Activated CD8-positive, alpha-beta memory T cell treated with anti-CD3 and anti-CD28 coated beads, Interleukin-2, amount 50 U/mL, for 48 hours (primary cell): ENCODE measurements at places on chromosomes 16 and 17.

GRCh38 chr16:3520841-3521240 is 20.0 kb downstream of the CLUAP1 start:
- DNase-seq, result no peak

DNA sequence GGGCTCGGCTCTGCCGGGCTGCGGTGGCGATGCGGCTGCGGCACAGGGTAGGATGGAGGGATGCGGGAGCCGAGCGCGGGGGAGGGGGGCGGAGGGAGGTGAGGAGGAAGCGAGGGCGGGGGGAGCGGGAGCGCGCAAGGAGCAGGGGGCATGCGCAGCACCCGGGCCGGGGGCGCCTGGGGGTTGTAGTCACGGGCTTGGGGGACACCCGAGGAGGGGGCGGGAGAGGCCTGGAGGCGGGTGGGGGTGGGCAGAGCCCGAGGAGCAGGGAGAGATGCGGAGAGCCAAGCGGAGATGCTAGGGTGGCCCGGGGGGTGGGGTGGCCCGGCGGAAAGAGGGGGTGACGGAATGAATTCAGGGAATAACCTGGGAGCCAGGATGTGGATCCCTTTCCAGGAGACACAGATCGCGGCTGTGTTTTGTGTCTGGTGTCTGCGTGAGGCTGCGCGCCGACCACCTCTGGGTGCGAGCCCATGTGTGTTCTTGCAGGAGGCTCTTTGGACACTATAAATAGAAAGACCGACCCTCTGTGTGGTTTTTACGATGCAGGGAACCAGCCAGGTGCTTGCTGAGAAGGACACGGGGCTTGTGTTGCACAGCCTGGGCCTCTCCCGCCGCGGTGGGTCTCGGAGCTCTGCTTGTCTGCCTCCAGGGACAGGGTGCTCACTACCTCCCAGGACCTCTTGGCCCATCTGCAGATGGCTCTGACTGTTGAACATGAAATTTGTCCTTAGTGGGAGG is at the start of gene STX1B:
Gene STX1B (minus strand): TSS at position 54 of the 741 bp plus-strand sequence. CDS start 242 bp downstream, outside the sequence.
- peak; percentile 63 for DNase-seq

- no peak for DNase-seq
These were observed 142.4 kb upstream of the RBL2 start for GRCh38 chr16:53291757-53292392.

- peak; percentile 89 for DNase-seq
These were observed 3.3 kb upstream of the LAT start for GRCh38 chr16:28981517-28981916.

- no peak for DNase-seq
These were observed 45.1 kb downstream of the IRX3 start for GRCh38 chr16:54241525-54241924.

DNA sequence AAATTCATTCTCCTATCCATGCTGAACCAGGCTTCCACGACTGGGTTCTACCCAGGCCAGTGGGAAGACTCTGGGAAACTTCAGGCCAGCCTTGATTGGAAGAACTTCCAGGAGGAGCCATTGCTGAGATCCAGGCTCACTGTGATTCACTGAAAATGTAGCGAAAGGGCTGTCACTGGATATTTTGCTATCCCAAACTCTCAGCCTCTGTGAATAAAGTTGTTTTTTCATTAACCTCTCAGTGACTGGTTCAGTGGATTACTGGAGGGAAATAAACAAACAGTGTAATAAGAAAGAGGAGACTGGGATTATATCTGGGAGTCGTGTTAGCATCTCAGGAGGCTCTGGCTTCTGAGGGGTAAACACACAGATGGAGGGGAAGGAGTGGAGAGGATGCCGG is 3.1 kb downstream of the FOXL1 start:
- no peak for DNase-seq
